Muscle of leg (tissue), 16 donors: ENCODE measurements at places on chromosomes 3 and 15. TPM values are rescaled to one million over a fixed set of nuclear protein-coding genes. Genes with fewer than 3 reads are reported as not detected.

GRCh38 chr3:131735544-131735943 lies 232.8 kb upstream of the MRPL3 start:
- no peak for DNase-seq
- H3K27ac ChIP-seq: no peak overlapping the region
- no peaks in the 10 kb centered on the region for H3K36me3 ChIP-seq
- no peak overlapping the region for H3K4me3 ChIP-seq

Gene SLC28A1
- total RNA-seq: 0.35 TPM

Gene C3orf85
- not detected for total RNA-seq

DNA sequence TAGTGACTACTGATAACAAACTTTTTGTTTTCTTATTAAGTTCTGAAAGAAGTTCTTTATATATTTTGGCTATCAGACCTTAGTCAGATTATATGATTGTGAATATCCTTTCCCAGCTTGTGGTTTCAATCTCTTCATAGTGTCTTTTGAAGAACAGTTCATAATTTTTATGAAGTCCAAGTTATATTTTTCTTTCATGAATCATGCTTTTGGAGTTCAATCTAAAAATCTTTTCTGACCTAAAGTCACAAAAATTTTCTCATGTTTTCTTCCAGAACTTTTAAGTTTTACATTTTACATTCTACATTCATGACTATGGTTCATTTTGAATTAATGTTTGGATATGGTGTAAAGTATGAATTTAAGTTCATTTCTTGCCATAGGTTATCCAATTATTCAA lies 34.2 kb upstream of the OCA2 start:
- DNase-seq: no peak
- H3K4me3 ChIP-seq: no peak overlapping the region
- H3K36me3 ChIP-seq: peaks cover 49% of the 10 kb centered on the region
- H3K27ac ChIP-seq: no peak overlapping the region
- no peaks in the 10 kb centered on the region for H3K27me3 ChIP-seq
- no peaks in the 10 kb centered on the region for H3K4me1 ChIP-seq

Gene UCN2
- total RNA-seq: not detected

DNA sequence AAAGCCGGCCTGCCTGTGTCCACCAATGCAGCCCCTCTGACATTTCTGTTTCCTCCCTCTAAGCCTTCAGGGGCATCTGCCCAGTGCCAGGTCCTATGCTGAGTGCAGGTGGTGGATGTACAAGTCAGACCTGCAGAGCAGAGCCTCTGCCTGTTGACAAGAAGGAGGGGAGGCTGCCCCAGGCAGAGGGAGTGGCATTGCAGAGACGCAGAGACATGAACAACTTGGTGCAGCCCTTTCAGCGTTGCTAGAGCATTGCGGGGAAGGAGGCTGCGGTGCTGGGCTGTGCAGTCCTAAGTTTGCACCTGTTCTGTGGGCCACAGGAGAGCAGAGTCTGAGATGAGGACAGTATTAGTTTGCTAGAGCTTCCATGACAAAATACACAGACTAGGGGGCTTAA lies 65.2 kb downstream of the LSM3 start:
- H3K4me3 ChIP-seq: no peak overlapping the region
- H3K36me3 ChIP-seq: no peaks in the 10 kb centered on the region
- no peak overlapping the region for H3K27ac ChIP-seq
- H3K4me1 ChIP-seq: peaks cover 9% of the 10 kb centered on the region
- DNase-seq: no peak

DNA sequence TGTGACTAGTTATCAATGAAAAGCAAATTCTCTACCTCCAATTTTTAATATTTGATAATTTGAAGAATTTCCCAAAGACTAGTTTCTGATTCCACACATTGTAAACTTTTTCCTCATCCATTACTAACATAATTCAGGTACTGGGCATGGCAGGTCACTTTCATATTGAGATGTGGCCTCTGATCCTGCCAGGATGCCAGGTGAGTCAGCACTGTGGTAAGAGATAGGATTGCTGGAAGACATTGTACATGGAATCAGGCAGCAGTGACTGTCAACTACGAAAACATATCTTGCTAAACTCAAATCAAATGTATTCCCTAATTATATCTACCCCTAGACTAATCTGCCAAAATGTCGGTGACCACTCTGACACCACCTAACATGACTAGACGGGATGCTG lies 33.2 kb upstream of the POU1F1 start:
- H3K4me1 ChIP-seq: no peaks in the 10 kb centered on the region
- H3K27ac ChIP-seq: no peak overlapping the region
- no peaks in the 10 kb centered on the region for H3K27me3 ChIP-seq
- H3K36me3 ChIP-seq: no peaks in the 10 kb centered on the region
- DNase-seq: no peak
- no peak overlapping the region for H3K4me3 ChIP-seq

GRCh38 chr3:31947671-31948091 lies 33.4 kb downstream of the OSBPL10 start:
- H3K27me3 ChIP-seq: no peaks in the 10 kb centered on the region
- H3K36me3 ChIP-seq: no peaks in the 10 kb centered on the region
- no peak for DNase-seq
- H3K27ac ChIP-seq: no peak overlapping the region
- no peak overlapping the region for H3K4me3 ChIP-seq
- peaks cover 23% of the 10 kb centered on the region for H3K4me1 ChIP-seq

- peak; percentile 53 for DNase-seq
- no peaks in the 10 kb centered on the region for H3K36me3 ChIP-seq
- peaks cover 12% of the 10 kb centered on the region for H3K4me1 ChIP-seq
Measured at GRCh38 chr3:184524981-184525336, 36.6 kb upstream of the EPHB3 start.

DNA sequence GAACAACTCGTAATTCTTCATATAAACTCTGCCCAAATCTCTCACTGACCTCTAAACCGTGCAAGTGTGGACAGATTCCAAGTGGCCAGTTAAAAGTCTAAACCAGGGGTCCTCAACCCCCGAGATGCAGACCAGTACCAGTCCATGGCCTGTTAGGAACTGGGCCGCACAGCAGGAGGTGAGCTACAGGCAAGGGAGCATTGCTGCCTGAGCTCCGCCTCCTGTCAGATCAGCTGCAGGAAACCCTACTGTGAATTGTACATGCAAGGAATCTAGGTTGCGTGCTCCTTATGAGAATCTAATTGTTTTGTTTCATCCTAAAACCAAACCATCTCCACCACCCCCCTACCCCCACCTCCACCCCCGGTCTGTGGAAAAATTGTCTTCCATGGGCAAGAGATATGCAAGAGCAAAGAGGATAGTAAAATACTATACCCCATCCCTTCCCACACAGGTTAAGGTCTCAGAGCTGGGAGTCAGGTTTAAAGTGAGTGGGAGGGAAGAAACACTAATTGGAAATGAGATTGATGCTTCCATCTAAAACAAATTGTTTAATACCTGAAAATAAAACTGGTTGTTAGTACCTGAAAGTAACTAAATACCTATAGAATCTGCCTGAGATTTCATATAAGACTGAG lies 54.0 kb downstream of the POLQ start:
- H3K4me1 ChIP-seq: no peaks in the 10 kb centered on the region
- peaks cover 4% of the 10 kb centered on the region for H3K36me3 ChIP-seq
- no peak for DNase-seq
- no peak overlapping the region for H3K4me3 ChIP-seq
- H3K27ac ChIP-seq: no peak overlapping the region
- H3K27me3 ChIP-seq: no peaks in the 10 kb centered on the region

Gene CPNE9
- total RNA-seq: 0.09 TPM

DNA sequence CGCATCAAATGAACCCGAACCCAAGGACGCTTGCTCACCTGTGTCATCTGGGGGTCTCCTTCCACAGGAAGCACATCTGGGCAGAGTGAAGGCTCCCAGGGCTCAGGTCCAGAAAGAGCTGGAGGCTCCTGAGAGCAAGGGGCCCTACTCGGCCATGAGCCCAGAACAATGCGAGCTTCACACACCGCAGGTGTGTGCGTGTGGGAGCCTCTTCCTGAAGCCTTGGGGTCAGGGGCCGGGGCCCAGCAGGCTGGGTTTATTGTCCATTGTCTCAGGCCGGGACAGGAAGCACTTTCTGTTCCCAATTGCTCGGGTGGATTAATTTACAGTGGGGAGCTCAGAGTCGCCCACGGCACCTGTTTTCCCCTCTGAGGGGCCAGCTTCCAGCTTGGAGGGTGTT lies 74.8 kb downstream of the RPN1 start:
- no peak overlapping the region for H3K27ac ChIP-seq
- no peak overlapping the region for H3K4me3 ChIP-seq
- peaks cover 8% of the 10 kb centered on the region for H3K27me3 ChIP-seq
- peaks cover 6% of the 10 kb centered on the region for H3K4me1 ChIP-seq

- H3K4me3 ChIP-seq: no peak overlapping the region
- H3K27me3 ChIP-seq: no peaks in the 10 kb centered on the region
- no peak overlapping the region for H3K27ac ChIP-seq
- DNase-seq: peak; percentile 86
Measured at GRCh38 chr15:86300390-86301125, 220.9 kb downstream of the AGBL1 start.

GRCh38 chr3:151896246-151897012 lies 23.0 kb downstream of the SUCNR1 start:
- DNase-seq: no peak
- no peaks in the 10 kb centered on the region for H3K36me3 ChIP-seq

- H3K4me3 ChIP-seq: no peak overlapping the region
- DNase-seq: no peak
- no peak overlapping the region for H3K27ac ChIP-seq
- no peaks in the 10 kb centered on the region for H3K4me1 ChIP-seq
- H3K36me3 ChIP-seq: no peaks in the 10 kb centered on the region
- H3K27me3 ChIP-seq: no peaks in the 10 kb centered on the region
Measured at GRCh38 chr15:45657764-45658545, 23.1 kb downstream of the SQOR start.

GRCh38 chr3:115423170-115423569 lies 200.1 kb upstream of the GAP43 start:
- H3K4me1 ChIP-seq: no peaks in the 10 kb centered on the region
- H3K36me3 ChIP-seq: no peaks in the 10 kb centered on the region
- no peak overlapping the region for H3K4me3 ChIP-seq
- H3K27me3 ChIP-seq: no peaks in the 10 kb centered on the region

DNA sequence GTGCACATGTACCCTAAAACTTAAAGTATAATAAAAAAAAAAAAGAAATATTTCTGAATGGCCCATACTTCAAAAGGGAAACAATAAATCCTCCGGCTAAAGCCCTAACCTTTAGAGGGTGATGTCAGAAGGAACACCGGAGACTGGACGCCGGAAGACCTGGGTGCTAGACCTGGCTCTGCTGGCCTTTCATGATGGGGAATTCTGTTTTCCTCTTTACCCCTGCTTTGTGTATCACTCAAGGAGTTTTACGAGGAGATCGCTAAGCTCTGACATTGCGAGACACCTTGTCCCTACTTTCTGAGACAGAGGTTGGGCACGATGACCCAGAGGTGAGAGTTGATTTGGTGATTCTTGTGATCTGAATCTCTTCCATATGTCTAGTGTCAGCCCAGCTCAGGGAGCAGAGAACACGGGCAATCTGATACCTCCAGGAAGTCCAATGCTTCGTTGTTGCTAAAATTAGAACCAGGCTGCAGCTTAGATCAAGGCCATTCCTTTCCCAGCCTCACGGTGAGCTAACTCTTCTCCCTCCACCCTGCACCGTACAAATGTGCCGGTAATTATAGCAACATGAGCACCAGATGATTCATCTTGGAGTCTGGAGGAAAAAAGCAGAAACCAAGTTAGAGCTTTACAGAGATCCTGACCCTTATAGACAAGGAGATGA lies 42.0 kb upstream of the CFAP161 start:
- H3K27me3 ChIP-seq: no peaks in the 10 kb centered on the region
- H3K4me1 ChIP-seq: peaks cover 34% of the 10 kb centered on the region
- peak; percentile 93 for DNase-seq
- H3K4me3 ChIP-seq: no peak overlapping the region

Gene GOLGA6L1
- not detected for total RNA-seq

DNA sequence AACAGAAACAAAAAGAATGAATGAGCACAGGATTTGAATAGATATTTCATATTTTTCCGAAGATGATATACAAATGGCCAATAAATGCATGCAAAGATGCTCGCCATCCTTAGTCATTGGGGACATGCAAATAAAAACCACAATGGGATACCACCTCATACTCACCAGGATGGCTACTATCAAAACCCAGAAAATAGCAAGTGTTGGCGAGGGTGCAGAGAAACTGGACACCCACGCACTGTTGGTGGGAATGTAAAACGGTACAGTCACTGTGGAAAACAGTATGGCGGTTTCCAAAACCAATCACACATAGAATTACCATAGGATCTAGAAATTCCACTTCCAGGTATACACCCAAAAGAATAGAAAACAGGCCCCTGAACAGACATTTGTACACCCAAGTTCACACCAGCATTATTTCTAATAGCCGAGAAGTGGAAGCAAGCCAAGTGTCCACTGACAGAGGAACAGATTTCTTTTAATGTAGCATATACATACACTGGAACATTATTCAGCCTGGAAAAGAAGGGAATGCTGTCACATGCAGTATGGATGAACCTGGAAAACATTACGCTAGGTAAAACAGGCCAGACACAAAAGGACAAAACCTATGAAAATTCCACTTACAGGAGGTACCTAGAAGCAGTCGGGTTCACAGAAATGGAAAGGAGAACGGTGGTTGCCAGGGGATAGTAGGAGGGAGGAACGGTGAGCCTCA lies 3.6 kb downstream of the RNF168 start:
- H3K27ac ChIP-seq: no peak overlapping the region
- H3K4me3 ChIP-seq: peak overlapping the region; percentile 26
- H3K27me3 ChIP-seq: no peaks in the 10 kb centered on the region
- H3K36me3 ChIP-seq: peaks cover 6% of the 10 kb centered on the region

Gene SPATA12
- 0.04 TPM for total RNA-seq

Gene SPESP1
- total RNA-seq: 2.7 TPM

- no peaks in the 10 kb centered on the region for H3K27me3 ChIP-seq
- no peak for DNase-seq
- no peak overlapping the region for H3K27ac ChIP-seq
- H3K4me1 ChIP-seq: no peaks in the 10 kb centered on the region
- H3K4me3 ChIP-seq: no peak overlapping the region
Measured at GRCh38 chr3:113590983-113591382, 58.6 kb downstream of the SIDT1 start.

DNA sequence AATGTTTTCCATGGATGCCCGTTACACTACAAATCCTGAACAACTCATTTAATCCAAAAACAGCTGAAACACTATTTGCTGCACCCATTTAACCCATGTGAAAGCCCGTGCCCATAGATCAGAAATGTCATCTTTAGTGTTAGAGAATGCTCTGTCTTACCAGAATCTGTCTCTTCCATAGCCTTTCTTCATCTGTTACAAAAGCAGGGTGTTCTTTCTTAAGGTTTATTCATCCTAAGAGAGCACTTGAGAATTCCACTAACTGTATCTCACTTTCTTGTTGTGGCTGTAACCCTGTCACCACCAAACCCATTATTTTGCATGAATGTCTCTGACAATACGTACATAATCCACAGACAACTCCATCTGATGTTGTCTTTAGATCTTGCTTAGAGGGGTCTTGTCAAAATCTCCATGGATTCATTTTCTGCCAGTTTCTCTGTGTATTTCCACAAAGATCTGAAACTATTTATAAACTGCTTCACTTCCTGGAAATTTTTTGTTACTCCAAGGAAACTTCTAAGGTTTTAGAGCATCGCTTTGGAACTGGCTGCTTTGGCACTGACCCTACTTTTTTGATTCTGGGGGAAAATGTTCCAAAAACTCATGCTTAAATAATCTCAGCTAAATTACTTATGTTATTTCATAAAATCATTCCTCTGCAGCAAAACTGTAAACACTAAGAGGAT lies 167.8 kb upstream of the CCDC54 start:
- peak; percentile 86 for DNase-seq
- H3K36me3 ChIP-seq: no peaks in the 10 kb centered on the region
- H3K4me3 ChIP-seq: peak overlapping the region; percentile 5
- peak overlapping the region; percentile 94 for H3K27ac ChIP-seq
